ENCODE measurements at places on chromosomes 12 and 14. TPM values are rescaled to one million over a fixed set of nuclear protein-coding genes. Genes with fewer than 3 reads are reported as not detected.

GRCh38 chr12:42187799-42188198, 43.1 kb upstream of the GXYLT1 start:
- no peak for ATAC-seq

GRCh38 chr12:127556231-127556886, 710.6 kb upstream of the TMEM132C start:
- no peak for ATAC-seq

GPR135 gene
- total RNA-seq: 12.6 TPM

DNA sequence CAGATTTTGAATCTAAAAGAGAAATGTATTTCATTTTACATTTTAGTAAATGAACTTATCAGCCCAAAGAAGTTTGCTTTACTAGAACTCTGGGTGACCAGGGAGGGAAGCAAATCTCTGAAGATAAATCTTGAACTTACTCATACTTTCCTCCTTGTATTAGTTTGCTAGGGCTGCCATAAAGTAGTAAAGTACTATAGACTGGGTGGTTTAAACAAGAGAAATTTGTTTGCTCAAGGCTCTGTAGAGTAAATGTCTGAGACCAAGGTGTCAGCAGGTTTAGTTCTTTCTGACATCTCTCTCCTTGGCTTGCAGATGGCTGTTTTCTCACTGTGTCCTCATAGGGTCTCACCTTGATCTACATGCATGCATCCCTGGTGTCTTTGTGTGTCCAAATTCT, 926.0 kb downstream of the DIO2 start:
- no peak for ATAC-seq

GRCh38 chr12:115213538-115214016, 529.6 kb upstream of the TBX3 start:
- ATAC-seq: no peak

GRCh38 chr12:80707126-80707829, at the start of gene MYF6:
Gene MYF6 (plus strand): TSS chr12:80707634. CDS start chr12:80707720, 86 bp downstream.
- no peak for ATAC-seq

DNA sequence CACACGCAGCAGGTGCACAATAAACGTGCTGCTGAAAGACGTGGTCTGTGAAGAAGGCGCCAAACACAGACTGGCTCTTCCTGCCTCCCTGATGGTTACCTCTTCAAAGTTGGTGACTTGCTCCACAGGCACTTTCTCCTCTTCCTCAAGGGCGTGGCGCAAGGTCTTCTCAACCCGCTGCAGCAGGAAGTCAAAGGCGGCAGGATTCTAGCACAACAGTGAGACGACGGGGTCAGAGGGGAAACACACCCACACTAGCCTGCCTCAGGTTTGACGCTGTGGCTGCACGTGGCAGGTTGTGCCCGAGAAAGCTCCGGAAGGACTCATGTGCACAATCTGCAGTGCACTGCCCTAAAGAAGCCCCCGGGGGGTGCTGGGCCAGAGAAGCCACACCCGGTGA, 15.0 kb downstream of the POLE start:
- no peak for ATAC-seq

DNA sequence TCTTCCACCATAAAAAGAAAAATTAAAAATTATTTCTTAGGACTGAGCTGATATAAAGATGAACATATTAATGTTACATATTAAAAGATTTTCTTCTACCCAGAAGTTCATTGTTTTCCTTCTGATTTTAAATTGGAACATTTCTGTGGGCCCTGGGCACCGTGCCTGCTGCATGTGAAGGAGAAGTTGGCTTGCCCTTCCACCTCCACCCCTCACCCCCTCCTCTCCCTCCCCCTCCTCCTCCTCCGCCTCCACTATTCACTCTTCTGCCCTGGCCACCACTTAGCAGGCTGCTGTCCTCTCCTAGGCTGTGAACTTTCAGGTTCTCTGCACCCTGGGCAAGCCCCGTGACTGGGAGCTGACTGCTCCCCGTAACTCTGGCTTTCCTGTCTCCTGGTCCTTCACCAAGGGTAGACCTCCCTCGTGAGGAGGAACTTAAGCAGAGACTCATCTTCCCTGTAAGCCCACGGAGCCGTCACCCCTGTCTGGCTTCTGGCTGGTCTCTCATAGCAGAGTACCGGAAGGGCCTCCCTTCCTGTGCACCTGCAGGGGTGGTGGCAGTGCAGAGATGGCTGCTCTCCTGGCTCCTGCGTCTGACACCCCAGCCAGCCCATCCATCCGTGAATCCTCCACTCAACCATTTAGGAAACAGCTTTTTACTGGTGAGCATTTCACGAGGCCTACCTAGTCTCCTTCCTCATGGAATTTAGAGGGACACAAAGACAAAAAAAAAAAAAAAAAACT, 12.8 kb downstream of the TUNAR start:
- no peak for ATAC-seq

TSPAN19 gene
- not detected for total RNA-seq

- ATAC-seq: no peak
Observed at GRCh38 chr14:104477117-104477623, 102.4 kb upstream of the C14orf180 start.

SOAT2 gene
- total RNA-seq: not detected

GRCh38 chr14:101876555-101876938, 87.8 kb upstream of the DYNC1H1 start:
- ATAC-seq: peak; percentile 83

- no peak for ATAC-seq
Observed at GRCh38 chr12:53759261-53759660, 7.5 kb upstream of the CISTR start.

- ATAC-seq: no peak
Observed at GRCh38 chr12:44846826-44847225, 29.3 kb downstream of the NELL2 start.

DNA sequence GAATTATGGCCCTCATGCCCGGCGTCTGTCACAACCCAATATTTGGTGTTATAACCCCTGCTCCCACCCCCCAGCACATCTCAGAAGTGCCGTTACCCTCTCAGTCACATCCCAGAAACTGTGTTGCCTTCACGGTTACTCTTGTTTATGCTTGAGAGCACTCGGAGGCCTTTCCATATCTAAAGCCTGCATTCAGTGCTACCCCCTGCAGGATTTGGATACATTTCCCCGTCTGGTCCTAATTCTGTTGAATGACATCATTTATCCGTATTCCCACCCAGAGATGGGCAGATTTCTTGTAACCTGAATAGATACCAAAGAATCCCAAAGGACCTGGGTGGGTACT, 19.1 kb upstream of the FOS start:
- ATAC-seq: peak; percentile 4

GPR68 gene
- 2.5 TPM for total RNA-seq

- peak; percentile 72 for ATAC-seq
Observed at GRCh38 chr12:127108360-127109215, 1158.4 kb upstream of the TMEM132C start.

DNA sequence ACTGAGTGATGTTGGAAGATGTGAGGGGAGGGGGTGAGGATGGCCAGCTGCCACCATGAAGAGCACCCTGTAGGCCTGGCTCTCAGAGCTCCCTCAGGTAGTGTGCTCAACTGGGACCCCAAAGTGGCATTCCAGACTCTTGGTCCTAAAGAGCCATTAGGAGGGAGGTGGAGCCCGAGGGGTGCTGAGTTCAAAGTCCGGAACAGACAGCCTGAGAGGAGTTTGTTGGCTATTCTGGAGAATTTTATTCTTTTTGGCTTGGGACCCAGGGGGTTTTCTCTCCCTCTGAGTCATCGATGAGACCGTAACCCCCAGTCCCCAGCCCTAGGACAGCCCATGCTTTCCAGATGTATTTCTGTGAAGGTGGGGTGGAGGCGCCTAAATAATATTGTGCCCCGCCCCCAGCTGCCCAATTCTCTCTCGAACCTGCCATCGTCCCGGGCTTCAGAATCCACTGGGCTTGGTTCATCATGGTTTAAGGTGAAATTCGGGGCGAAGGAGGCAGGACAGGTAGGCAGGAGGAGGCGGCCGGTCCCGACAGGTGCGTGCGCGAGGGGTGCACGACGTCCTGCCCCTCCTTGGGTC, 690 bp upstream of the RBP5 start:
- no peak for ATAC-seq

DNA sequence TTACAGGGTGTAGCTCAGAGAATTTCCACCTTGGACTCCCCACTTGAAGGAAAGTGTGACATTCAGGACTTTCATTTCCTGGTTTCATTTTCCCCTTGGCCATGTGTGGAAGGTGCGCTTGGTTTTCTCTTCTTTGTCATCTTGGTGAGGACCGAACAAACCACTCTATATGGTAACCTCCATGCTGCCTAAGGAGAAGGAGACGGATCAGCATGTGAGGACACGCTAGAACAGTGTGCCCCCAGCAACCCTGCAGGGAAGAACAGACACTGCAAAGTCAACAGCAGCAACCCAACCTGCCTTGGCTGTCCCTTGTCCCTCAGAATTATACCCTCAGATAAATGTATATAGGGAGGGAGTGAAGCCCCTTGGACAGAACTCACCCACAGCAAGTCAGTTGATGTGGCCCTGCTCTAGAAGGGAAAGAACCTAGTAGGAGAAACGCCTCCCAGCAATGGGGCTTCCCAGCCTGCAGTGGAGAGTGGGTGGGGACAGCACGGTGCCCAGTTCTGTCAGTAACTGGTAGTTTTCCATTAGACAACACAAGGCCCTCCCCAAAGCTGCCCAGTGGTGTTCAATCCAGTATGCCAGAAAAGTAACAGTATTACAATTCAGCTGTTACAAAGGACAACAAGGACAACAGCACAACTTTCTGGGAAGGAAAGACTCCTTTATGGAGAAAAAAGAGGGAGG, 18.9 kb upstream of the COCH start:
- ATAC-seq: no peak

DNA sequence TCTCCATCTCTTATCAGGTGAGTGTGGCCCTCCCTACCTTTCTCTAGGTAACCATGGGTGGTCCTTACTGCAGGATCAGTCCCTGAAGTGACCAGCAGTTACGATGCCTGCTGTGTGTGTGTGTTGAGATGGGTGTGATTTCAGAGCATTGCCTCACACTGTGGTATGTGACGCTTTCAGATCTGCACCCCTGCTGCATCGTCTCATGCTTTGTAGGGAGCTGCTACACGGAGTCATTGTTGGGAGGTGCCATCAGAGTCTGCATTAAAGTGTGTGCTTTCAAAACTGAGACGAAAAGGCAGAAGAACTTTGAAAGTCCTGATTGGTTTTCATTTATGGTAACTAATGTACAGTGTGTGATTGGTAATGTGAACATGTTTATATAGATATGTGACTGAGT, 150.5 kb downstream of the PELI2 start:
- no peak for ATAC-seq

GRCh38 chr14:32372154-32372553, 43.1 kb downstream of the AKAP6 start:
- ATAC-seq: no peak

TAS2R9 gene
- not detected for total RNA-seq

KLRG1 gene
- total RNA-seq: 1.6 TPM

GRCh38 chr14:23121361-23121771, 2.3 kb upstream of the CEBPE start:
- no peak for ATAC-seq

GRCh38 chr12:39441963-39442830, 723 bp downstream of the KIF21A start:
- peak; percentile 0 for ATAC-seq

GRCh38 chr12:53055471-53056266, 5.8 kb downstream of the TNS2 start:
- no peak for ATAC-seq

DNA sequence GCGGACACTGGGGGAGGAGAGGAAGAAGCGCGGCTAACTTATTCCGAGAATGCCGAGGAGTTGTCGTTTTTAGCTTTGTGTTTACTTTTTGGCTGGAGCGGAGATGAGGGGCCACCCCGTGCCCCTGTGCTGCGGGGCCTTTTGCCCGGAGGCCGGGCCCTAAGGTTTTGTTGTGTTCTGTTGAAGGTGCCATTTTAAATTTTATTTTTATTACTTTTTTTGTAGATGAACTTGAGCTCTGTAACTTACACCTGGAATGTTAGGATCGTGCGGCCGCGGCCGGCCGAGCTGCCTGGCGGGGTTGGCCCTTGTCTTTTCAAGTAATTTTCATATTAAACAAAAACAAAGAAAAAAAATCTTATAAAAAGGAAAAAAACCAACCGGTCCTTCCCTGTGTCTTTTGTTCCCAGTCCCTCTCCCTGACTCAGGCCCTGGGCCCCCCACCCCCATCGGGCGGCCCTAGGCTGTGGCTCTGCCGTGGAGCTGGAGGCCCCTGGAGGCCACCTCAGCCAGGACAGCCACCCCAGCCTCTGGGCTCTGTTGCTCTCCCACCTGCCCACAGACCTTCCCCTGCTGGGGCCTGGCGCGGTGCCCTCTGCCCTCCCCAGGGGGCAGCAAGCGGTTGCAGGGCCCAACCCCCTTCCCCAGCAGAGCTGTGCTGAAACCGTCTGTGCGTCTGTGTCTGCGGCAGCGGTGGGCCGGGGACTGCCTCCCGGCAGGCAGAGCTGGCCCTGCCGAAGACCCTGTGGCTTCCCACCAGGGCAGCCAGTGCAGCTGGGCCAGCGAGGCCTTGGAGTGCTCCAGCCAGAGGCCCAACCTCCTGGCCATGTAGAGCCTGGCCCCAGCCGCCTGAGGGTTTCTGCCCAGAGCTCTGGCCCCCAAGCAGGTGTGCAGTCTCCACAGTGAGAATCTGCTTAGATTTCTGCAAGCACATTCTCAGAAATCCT, 4.0 kb upstream of the CRIP2 start:
- no peak for ATAC-seq

RERGL gene
- total RNA-seq: 6.0 TPM

DNA sequence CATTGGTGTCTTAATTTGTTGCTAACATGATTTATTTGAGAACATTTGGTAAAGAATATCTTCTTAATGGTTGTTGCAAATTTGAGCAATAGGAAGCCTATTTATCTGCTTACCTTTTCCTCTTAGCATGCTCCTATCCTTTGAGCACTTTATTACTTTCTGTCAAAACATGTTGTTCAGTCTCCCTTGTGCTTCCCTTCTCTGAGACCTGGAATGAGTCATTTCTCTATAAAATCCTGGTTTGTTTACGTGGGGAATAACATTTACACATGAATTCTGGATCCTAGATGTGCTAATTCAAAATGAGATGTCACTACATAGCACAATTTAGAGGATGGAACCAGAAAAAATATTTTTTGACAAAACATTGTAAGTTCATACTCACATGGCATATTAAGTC, 844.0 kb upstream of the LRFN5 start:
- ATAC-seq: no peak

DNA sequence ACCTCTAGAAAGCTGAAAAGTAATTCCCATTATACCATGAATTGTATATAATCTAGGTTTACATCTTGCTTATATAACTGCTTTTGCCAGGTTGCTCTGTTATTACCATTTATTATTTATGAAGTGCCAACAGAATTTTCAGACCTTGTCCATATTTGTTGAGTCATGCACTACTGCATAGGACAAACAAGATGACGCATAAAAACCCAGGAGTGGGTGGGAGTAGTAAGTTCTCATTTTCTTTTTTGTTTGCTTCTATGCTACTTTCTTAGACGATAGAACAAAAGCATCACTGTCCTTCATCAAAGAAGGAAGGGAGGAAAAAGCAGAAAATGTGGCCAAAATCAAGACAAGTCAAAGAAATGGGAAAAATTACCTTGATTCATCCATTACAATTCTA, 119.0 kb upstream of the RASSF8 start:
- ATAC-seq: no peak

- no peak for ATAC-seq
Observed at GRCh38 chr12:67504026-67504425, 144.5 kb upstream of the DYRK2 start.

Data from gastroesophageal sphincter (tissue), 4 donors.